ENCODE measurements at places on chromosomes 12 and 14.

GRCh38 chr14:26389646-26390508 is 208.0 kb downstream of the NOVA1 start:
- DNase-seq, result no peak

- DNase-seq, result no peak
Measured at GRCh38 chr14:55914771-55915170, 203.4 kb upstream of the PELI2 start.

DNA sequence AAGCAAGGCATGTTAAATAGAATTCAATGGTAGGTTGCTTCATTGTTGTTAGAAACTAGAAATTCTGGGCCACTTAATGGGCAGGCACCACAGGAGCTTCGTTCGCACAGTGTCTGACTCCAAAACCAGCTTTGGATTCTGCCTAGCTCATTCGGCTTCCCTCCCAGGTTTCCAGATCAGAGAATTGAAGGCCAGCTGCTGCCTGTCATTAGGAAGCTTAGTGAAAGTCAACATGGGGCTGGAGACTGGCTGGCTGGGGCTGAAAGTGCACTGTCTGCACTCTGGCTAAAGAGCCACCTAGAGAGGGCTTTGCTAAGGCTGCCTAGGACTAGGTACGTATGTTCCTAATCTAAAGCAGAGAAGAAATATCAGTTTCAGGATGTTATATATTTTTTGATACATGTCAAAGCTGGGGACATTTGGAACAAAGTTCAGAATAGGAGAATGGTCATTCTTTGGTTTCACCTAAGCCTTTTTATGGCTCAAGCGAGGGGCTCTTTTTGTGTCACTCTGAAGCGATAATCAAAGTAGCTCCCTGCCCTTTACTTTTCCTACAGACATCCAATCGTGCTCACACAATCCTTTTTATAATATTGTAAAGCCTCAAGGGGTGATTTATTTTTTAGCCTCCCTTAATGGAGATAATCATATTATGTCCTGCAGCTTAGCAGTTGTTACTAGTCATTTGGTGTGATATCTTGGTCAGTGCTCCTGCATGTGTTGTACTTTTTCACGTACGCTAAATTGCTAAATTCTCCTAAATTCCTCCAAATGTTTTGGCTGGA is 238.5 kb upstream of the NAV3 start:
- peak; percentile 28 for DNase-seq

- DNase-seq, result no peak
Measured at GRCh38 chr12:54879150-54879549, 24.8 kb downstream of the MUCL1 start.

Measured in kidney (tissue), 22 donors.